ENCODE measurements at places on chromosomes 7 and 10. TPM values are rescaled to one million over a fixed set of nuclear protein-coding genes. Genes with fewer than 3 reads are reported as not detected.

HOXA3 gene
- polyA plus RNA-seq, result 49.3 TPM

OR2A7 gene
- polyA plus RNA-seq, result 21.1 TPM

MRPL32 gene
- 97.8 TPM for polyA plus RNA-seq

OPTN gene
- polyA plus RNA-seq, result 34.3 TPM

UNC5B gene
- polyA plus RNA-seq, result 41.4 TPM

DNAJC2 gene
- polyA plus RNA-seq, result 44.0 TPM

HGF gene
- polyA plus RNA-seq, result 2.4 TPM

KIF11 gene
- polyA plus RNA-seq, result 28.9 TPM

HNRNPF gene
- 207 TPM for polyA plus RNA-seq

Data from renal pelvis (tissue), 12 donors.